Cerebellar cortex (tissue), 1 donor: ENCODE measurements at places on chromosomes 7 and 10.
A peak's percentile ranks its signal among the peaks of the same experiment; 100 is the strongest.

GRCh38 chr7:98515201-98515600 lies 101.9 kb upstream of the NPTX2 start:
- DNase-seq = no peak

- DNase-seq = peak; percentile 26
These were observed 30.1 kb downstream of the LDB3 start for GRCh38 chr10:86698207-86698940.

DNA sequence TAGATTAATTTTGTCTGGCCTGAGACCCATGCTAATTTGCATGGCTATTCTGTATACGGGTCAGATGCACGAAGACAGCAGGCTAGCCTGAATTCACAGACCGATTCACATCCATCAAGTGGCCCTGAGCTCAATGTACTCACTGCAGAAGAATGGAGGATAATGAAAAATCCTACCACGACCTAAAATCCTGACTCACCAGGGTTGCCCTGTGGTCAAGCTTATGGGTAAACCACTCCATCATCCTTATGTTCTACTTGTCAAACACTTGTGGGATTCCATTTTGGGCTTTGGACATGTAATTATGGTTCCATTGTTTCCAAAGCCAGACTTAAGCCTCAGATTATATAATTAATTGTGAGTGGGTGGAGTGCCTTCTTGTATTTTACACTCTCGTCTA lies 110.4 kb upstream of the ZNF438 start:
- DNase-seq = no peak

- no peak for DNase-seq
These were observed 21.7 kb upstream of the PFKP start for GRCh38 chr10:3045471-3046209.

- no peak for DNase-seq
These were observed 68.5 kb downstream of the EPDR1 start for GRCh38 chr7:37988721-37989650.

- DNase-seq = no peak
These were observed 108.3 kb upstream of the CDK6 start for GRCh38 chr7:92944633-92945032.

GRCh38 chr10:75634947-75635346 lies 203.5 kb downstream of the LRMDA start:
- DNase-seq = no peak

DNA sequence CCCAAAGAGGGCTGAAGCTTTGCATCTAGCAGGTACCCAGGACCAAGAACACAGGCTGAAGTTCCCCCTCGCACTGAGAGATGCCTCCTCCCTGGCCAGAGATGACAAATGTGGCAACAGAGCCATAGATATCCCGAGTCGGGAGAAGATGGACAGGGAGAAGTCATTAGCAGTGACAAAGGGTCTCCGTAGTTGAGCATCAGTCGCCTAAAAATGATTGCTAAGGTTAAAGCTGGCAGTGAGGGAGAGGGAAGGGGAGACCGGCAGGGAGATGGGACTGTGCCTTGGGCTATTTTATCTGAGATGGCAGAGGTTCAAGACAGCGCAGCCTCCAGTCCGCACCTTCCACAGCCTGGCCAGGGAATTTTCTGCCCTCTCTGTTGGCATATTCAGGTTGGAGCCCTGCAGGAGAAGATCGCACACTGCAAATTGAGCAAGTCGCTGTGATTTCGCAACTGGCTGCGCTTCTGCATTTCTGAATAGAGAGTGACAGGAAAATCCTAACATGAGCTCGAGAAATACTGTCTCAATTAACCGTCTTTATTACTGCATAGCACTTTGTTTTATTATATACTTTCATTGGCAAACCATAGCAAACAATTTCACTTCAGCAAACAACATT lies 238.9 kb upstream of the GPR26 start:
- DNase-seq = no peak

DNA sequence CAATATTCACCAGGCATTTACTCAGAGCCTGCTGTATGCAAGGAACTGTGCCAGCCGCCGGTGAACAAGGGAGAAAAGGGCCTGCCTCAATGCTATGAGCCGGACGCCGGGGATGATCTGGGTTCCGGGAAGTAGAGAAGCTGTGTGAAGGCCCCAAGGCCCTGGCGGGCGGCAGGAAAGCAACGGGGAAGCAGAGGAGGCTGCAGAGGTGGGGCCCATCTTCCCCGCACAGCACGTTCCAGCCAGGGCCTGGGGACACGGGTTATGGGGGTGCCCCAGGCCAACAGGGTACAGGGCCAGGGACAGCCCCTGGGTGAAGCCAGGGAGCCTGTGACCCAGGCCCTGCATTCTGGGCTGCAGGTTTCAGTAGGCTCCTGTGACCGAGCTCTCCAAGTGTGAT lies 179.3 kb downstream of the MAD1L1 start:
- no peak for DNase-seq

GRCh38 chr7:151631570-151631952 lies 111.9 kb upstream of the RHEB start:
- peak; percentile 44 for DNase-seq

GRCh38 chr10:7302392-7302906 lies 108.4 kb downstream of the SFMBT2 start:
- no peak for DNase-seq

- DNase-seq = peak; percentile 70
These were observed 124.2 kb upstream of the PDLIM1 start for GRCh38 chr10:95414844-95415485.

DNA sequence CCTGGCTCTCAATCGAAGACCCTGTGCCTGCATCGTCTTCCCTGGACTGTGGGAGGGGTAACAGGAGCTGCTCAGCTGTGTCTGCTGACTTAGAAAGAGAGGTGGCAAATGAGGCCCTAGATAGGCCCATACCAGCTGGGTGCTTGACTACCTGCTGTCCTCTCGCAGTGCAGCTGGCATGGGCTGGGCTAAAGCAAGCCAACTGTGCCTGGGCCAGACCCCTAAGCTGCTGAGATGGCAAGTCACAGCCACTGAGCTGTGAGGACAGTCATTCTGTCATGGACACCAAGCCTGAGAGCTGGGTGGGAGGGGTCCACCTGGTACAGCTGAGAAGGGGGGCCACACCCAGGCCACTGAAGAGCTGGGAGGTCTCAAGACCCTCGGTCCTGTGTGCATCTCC lies 45.8 kb upstream of the AQP1 start:
- DNase-seq = peak; percentile 22

DNA sequence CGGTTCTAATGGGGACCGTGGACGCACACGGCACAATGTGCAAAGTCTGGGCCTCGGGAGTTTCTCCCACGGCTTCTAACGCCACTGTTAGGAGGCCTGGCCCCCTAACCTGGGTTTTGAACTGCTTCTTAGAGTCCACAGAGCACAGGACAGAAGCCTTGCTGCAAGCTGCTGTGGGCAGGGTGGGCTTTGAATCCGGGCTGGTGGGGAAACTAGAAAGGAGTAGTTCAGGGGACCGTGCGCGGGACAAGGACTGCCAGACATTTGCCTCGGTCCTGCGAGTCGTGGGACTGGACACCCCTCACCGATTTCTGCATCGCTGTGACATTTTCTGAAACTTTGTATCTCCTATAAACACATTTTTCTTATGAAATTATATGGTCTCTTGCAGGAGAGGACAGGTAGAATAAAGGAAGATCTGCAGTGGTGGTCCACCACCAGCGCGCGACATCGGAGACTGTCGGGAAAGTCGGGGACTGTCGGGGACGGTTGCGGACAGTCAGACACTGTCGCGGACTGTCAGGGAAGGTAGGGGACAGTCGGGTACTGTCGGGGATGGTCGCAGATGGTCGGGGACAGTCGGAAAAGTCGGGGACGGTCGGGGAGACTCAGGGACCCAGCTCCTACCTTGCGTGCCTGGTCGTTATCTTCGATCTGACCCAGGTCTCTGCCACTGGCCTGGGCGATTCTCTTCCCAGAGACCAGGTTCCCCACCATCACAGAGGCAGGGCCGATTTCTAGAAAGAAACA lies 222.1 kb downstream of the ZMYND11 start:
- DNase-seq = no peak

- DNase-seq = peak; percentile 27
These were observed 65.3 kb downstream of the LMBR1 start for GRCh38 chr7:156827587-156828203.

- no peak for DNase-seq
These were observed 2.4 kb downstream of the CHST12 start for GRCh38 chr7:2405601-2406345.

DNA sequence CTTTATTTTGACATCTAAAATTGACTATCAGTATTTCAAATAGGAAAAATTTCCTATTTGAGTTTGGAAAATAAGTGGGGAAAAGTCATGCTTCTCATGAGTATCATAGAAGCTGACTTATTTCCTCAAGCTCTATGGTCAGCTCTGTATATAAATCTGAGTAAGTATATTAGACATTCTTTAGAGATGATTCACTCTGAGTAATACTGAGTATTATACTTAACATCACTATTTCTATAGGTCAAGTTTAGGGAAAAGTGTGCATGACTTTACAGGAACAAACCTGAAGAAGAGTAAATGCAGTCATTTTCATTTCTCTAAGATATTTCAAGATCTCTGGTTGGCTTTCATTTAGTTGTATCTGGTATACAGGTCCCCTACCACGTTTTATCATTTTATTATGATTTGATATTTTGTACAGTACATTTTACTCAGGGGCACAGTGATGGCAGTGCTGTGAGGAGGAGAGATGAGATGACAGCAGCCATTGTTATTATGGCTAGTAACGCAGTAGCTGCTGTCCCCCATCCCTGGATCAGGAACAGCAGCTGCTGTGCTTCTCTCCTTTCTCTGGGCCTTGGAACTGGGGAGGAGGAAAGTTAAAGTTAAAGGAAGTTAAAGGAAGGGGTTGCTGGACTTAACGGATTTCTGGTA lies 15.2 kb downstream of the SND1 start:
- no peak for DNase-seq

DNA sequence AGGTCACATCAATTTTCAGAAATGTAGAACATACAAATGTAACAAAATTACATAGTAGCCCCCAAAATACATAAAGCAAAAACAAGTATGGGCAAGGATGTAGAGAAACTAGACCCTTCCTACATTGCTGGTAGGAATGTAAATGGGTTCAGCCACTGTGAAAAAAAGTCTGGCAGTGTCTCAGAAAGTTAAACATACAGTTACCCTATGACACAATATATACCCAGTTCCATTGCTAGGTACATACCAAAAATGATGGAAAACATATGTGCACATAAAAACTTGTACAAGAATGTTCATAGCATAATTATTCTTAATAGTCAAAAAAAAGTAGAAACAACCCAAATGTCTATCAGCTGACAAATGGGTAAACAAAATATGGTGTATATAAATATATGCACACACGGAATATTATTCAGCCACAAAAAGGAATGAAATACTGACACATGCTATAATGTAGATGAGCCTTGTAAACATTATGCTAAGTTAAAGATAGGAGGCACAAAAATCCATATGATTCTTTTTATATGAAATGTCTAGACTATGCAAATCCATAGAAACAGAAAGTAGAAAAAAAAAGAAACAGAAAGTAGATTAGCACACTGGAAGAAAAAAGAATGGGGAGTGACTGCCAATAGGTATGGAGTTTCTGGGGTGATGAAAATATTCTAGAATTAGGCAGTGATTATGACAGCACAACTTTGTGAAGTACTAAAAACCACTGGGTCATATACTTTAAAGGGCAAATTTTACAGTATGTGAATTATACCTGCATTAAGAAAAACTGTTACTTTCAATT lies 13.5 kb downstream of the HERPUD2 start:
- no peak for DNase-seq

DNA sequence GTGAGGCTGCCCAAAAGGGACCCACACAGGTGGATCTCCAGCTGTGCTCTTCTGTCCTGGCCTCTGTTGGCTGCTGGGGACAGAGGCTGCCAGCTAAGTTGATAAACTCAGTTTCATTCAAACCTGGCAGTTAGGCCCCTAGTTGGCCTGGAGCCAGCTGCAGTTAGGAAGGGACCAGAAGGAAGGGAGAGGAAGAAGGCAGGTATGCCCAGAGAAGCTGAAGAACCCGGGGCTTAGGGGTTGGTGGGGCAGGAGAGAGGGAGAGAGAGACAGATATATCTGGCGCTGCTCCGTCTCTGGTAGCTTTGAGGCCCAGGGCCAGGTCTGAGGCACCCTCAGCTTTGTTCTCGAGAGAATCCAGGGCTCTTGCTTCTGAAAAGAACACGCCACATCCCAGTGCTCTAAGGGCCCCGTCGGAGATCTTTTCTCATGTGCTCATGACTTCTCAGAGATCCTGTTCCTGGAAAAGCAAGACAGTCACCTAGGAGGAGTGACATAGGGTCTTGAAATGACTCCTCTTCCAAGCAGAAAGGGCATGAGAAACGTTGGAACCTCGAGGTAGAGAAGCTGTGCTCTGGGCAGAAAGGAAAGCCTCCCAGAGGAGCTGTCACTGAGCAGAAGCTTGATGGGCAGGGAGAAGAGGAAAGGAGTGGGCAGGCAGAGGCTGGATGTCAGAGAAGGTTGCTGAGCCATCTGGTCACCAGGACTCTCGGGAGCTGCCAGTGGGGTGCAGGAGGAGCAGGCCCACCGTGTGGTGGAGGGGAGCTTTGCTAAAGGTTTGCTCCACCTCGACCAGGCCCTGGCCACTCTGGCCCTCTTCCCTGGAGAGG lies 153.6 kb downstream of the ARHGAP21 start:
- DNase-seq = no peak

DNA sequence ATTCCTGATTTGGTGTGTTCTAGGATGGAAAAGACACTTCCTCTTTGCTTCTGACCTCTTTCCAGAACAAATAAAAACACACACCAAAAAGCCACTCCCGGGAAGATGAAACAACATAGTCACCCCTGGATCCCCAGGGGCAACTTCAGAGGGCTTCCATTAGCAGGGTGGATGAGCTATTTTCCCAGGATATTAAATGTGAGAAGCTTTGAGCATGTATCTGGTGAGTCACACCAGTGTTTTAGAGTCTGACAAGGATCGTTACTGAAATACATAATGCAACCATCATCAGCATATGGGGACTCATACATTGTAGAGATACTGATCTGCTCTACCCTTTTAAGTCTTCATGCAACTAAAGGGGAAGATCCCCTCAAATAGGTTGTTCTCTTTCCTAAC lies 115.5 kb upstream of the ZNF438 start:
- no peak for DNase-seq

- DNase-seq = no peak
These were observed 74.6 kb downstream of the CREM start for GRCh38 chr10:35201234-35201633.

DNA sequence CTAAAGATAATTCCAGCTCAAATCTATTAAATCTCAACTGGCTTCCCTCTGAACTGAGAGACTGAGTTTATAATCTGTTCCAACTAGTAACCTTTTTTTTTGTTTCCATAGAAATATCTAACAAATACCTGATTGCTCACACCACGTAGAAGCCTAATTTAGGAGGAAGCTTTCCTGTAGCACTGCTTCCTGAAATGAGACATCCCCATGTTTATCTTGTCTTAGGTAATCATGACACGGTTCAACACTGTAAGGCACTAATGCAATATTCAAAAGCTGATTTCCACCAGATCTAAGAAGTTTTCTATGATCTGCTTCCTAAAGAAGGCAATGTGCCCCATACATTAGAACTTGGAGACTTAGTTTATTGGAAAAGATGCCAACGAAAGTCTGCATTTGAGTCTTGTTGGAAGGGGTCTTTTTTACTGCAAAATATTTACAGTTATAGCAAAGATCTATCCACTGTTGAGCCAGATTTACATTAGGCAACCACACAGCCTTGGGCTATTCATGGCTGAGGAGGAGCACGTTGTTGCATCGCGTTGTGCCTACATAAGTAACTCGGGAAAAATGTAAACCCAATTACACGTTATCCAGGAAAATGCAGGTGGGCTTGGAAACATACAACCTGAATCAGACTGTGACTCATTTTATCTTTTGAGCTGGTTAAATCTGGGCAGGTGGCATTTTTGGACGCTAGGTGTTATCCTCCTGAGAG lies 66.3 kb downstream of the VIPR2 start:
- no peak for DNase-seq

- no peak for DNase-seq
These were observed 32.3 kb downstream of the NOD1 start for GRCh38 chr7:30446266-30446665.

GRCh38 chr10:95263864-95264226 lies 27.0 kb downstream of the PDLIM1 start:
- DNase-seq = no peak
